ENCODE measurements at places on chromosomes 16 and 17.

- DNase-seq, result no peak
Measured at GRCh38 chr17:33888455-33888854, 366.6 kb upstream of the CCL2 start.

- no peak for DNase-seq
Measured at GRCh38 chr17:40352237-40352778, 12.2 kb downstream of the GJD3 start.

DNA sequence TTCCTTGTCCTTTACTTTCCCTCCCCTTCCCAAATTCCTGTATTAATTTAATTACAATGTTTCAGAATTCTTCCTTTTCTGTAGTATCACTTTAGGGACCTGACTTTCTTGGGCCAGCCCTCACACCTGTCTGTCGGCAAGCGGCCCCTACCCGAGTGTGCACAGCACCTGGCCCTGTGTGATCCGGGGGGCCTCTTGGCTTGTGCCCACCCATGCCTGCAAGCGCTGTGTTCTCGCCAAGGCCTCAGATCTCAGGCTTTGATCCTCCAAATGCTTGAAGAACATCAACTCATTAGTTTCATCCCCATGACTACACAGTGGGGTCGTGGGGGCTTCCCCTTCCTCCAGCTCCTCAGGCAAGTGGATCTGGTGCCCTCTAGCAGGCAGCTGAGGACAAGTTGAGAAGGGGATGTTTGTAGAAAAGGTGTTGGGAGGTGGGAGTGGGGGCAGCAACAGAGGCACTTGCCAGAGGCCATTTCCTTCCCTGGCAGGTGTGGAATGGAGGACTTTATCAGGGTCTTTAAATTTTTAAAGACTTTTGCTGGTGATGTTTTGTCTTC is 15.7 kb upstream of the CDH3 start:
- no peak for DNase-seq

- DNase-seq, result no peak
Measured at GRCh38 chr16:59263955-59264354, 529.8 kb upstream of the GOT2 start.

DNA sequence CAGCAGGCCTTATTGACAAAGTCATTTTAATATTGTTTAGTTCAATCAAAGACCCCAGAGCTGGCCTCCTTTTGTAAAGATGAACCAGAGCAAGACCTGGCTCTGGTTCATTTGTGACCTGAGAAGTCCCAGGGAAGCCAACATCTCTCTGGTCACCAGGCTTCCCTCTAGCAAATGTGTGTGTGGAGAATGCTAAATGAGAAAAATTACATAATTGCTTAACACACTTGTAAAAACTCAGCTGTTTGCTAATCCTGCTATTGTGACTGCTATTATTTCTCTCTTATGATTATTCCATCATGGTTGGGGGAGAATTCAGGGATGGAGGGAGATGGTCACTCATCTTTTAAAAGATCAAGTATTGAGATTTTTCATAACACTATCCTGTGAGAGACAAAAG is 94.3 kb upstream of the CLEC3A start:
- DNase-seq, result no peak

DNA sequence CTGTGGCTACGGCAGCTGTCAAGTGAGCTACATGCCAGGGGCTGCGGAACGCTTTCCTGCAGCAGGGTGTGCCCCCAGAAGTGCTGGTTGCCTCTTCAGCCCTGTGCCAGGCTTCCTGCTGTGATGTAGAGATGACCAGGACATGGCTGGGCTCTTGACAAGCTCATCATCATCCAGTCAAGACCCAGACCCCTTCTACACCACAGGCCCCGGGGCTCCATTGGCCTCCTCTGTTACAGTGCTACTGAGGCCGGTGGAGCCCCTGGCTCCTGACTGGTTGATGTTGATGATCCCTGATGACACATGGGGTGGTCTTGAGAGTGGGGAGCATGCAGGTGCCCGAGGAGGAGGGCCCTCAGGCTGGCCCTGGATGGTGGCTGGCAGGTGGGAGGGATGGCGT is 50.1 kb downstream of the B9D1 start:
- no peak for DNase-seq

DNA sequence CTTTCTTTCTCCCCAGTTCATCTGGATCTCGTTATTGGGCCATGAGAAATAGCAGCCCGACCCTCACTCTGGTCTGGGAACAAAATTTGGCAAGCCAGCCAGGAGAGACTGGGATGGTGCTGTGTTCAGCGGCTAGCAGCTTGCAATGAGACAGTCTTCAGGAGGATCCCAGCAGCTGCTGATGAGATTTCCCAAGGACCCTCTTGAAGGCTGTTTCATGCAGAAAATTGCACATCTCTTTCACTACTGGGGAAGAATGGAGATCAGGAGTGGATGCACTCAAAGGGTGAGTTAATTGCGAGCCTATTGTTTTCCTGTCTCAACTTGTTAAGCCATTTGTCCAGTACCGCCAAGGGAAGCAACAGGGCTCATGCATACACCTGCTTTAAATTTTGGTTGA is 5.5 kb upstream of the COIL start:
- DNase-seq, result no peak

DNA sequence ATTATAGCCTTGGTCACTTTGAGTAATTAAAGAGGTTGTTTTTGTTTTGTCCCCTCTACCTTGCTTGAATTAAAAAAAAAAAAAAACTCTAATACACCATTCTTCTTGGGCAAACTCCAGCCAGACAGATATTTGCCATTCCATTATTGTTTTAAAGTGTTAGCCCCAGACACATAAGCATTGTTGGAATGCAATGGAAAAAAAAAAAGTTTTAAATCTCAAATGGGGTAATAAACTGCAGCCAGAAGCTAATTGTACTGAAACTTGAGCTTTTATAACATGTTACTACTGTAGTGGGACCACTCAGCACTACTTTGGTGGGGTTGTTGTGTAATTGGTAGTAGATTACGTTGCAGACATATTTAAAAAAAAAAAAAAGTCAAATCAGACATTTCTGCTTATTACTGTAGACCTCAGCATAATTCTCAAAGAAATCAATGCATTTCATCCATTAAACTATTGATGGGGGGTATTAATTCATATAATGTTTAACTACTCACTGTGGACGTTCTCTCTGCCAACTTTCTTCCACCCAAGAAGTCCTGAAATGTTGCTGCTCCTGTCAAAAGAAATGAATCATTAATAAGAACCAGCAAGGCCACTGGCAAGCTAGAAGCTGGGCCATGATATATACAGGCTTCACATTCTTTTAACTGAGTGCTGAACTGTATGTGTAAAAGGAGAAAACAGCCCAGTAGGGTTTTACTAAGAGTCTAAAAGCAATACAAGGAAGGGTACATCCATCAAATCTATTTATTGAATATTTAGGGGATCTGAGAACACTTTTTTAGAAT is 626.6 kb upstream of the SOX9 start:
- no peak for DNase-seq

GRCh38 chr17:32927724-32928585 is at the start of gene TMEM98:
TMEM98 (plus strand) TSS chr17:32928153; CDS start chr17:32931529, 3,376 bp downstream.
- no peak for DNase-seq

Data from stimulated activated CD8-positive, alpha-beta memory T cell treated with anti-CD3 and anti-CD28 coated beads, Interleukin-4, amount 100 ng/mL, for 4 hours (primary cell).